ENCODE measurements at places on chromosomes 5 and 9. TPM values are rescaled to one million over a fixed set of nuclear protein-coding genes. Genes with fewer than 3 reads are reported as not detected.

GRCh38 chr5:2746561-2747032 is 4.9 kb downstream of the IRX2 start:
- H3K4me3 ChIP-seq = no peak overlapping the region
- H3K27me3 ChIP-seq = peaks cover 15% of the 10 kb centered on the region
- no peaks in the 10 kb centered on the region for H3K36me3 ChIP-seq
- DNase-seq = no peak

DNA sequence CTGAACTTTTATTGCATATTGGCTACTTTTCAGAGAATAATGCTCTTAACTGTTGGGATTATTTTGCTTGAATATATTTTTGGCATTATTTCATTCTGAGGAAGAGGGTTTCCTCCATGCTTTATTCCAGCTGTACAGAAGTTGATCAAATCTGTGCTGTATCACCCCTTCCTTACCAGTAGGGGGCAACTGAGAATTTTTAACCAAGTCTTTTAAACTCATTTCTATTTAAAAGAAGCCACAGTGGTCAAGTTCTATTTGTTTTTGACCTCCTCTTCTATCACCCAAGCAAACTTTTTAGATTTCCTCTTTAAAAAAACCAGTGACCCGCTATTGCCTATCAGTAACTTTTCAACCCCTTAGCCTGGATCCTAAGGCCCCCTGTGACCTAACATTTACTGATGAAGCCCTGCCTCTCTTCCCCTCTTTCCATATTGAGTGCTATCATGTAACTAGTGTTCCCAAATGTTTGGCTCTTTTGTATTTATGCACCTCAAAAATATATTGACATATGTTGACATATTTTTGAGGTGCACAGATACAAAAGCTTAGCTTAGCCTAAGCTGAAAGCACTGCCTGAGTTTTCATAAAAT is 80.6 kb downstream of the FBXO4 start:
- peak; percentile 17 for DNase-seq
- H3K36me3 ChIP-seq = no peaks in the 10 kb centered on the region
- no peaks in the 10 kb centered on the region for H3K4me1 ChIP-seq
- H3K4me3 ChIP-seq = no peak overlapping the region
- no peaks in the 10 kb centered on the region for H3K27me3 ChIP-seq

GRCh38 chr5:35158622-35159369 is 71.5 kb downstream of the PRLR start:
- no peaks in the 10 kb centered on the region for H3K36me3 ChIP-seq
- H3K4me1 ChIP-seq = no peaks in the 10 kb centered on the region
- no peaks in the 10 kb centered on the region for H3K27me3 ChIP-seq
- no peak overlapping the region for H3K27ac ChIP-seq

Gene MARVELD2
- total RNA-seq = 17.3 TPM

Gene CAMK2A
- total RNA-seq = 0.51 TPM

Gene S1PR3
- total RNA-seq = 8.1 TPM

Gene TAF11L10
- not detected for total RNA-seq

Measured in Panc1 (cell line).